Osteoblast (primary cell): ENCODE measurements at places on chromosomes 5 and 9. TPM values are rescaled to one million over a fixed set of nuclear protein-coding genes. Genes with fewer than 3 reads are reported as not detected.

DNA sequence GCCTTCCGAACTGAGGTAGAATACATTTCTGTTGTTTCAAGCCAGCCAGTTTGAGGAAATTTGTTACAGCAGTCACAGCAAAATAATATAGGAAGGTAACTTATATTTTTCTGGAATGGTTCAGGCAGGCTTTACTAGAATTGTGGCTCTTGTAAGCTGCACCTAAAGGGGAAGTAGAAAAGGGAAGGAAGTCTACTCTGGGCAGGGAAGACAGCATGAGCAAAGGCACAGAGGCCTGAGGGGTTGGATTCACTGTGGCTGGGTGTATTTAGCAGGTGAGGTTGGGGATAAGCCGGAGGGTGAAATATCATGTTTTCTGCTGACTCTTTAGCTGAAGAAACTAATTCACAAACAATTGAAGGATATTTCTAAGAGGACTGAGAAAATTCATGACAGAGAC lies 183.5 kb downstream of the GAS1 start:
- no peaks in the 10 kb centered on the region for H3K27me3 ChIP-seq
- H3K4me1 ChIP-seq, result peaks cover 5% of the 10 kb centered on the region
- no peaks in the 10 kb centered on the region for H3K36me3 ChIP-seq
- no peak overlapping the region for H3K27ac ChIP-seq
- no peak for DNase-seq
- no peak overlapping the region for H3K4me3 ChIP-seq

DNA sequence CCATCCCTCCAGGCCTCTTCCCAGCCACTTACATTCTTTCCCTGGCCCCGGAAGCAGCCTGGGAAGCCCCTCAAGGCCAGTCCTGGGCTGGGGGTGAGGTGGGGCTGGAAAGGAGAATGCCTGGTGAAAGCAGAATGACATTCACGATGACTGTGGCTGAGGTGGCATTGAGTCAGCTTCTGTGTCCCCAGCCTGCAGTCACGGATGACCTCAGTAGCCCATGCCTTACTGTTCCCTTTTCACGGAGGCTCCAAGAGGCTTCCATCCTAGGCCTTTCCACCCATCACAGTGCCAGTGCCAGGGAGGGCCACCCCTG lies 2.7 kb downstream of the PRDM12 start:
- no peak overlapping the region for H3K4me3 ChIP-seq
- H3K27me3 ChIP-seq, result peaks cover 62% of the 10 kb centered on the region
- peak; percentile 84 for DNase-seq

DNA sequence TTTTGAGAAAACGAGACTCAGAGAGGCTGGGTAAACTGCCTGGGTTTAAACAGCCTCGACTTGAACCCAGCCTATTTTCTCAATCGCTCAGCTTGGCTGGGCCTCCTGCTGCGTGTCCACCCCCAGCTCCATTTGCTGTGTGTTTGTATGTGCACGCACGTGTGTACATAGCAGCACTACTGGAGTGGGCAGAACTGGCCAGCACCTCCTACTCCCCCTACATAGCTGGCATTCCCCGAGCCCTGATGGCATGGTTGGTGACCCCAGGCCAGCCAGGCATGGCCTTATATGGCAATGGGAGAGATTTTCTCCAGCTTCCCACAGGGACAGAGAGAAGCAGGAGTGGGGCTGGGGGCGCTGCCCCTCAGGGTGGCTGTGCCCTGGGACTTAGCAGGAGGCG lies 4.1 kb downstream of the AIF1L start:
- DNase-seq, result peak; percentile 59
- peaks cover 29% of the 10 kb centered on the region for H3K27me3 ChIP-seq
- H3K4me3 ChIP-seq, result no peak overlapping the region
- H3K4me1 ChIP-seq, result no peaks in the 10 kb centered on the region
- H3K36me3 ChIP-seq, result no peaks in the 10 kb centered on the region
- H3K27ac ChIP-seq, result no peak overlapping the region

DNA sequence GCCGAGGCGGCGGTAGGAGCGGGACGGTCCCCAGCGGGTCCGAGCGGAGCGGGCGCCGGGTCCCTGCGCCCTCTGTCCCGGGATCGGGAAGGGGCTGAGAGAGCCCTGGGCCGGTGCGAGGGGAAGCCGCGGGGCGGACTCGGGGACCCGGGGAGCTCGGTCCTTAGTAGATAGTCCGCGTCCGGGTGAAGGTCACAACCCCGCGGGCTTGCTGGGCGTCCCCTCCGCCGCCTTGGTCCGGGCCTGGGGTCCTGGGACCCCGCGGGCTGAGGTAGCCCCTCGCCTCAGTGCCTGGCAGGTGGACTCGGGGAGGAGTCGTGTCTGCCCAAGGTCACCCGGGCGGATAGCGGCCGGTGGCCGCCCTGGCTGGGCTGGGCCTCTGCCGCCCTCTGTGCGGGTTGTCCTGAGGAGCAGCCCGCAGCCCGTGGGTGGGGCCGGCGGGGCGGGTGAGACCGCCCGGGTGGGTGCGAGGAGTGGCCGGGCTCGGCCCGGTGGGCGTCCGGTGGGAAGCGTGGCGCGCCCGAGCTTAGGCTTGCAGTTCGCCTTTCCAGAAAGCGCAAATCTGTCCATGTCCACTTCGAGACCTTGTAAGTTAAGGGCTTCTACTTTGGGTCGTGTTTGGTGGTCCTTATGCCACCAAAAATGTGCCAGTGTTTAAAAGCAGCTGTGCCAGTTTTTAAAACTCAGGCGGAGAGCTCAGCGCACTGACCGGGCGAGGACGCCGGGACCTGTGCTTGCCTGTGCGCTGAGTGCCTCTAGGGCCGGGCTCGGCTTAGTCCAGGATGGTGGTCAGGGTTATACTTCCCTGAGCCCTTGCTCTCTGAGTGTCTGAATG lies 554 bp downstream of the SDHA start:
- H3K27me3 ChIP-seq, result no peaks in the 10 kb centered on the region
- H3K27ac ChIP-seq, result peak overlapping the region; percentile 80
- peak overlapping the region; percentile 95 for H3K4me3 ChIP-seq
- DNase-seq, result no peak
- H3K4me1 ChIP-seq, result peaks cover 28% of the 10 kb centered on the region

DNA sequence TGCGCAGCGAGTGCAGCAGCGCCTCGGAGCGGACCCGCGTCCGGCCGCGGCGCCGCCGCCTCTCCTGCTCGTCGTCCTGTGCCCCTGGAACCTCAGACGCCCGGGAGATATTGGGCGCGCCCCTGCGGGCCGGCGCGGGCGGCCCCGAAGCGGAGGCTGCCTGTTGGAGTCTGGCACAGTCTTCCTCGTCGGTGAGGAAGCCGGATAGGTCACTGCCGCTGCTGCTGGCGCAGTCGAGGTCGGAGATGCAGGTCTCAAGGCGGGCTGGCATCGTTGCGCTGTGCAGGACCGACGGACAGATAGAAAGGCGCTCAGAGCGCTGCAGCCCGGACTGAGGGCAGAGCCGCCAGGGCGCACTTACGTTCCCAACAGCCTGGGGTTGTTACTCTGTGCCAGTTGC lies 344 bp downstream of the NEUROG1 start:
- H3K27me3 ChIP-seq, result peaks cover 87% of the 10 kb centered on the region
- no peak overlapping the region for H3K4me3 ChIP-seq
- no peak overlapping the region for H3K27ac ChIP-seq
- no peaks in the 10 kb centered on the region for H3K4me1 ChIP-seq
- no peaks in the 10 kb centered on the region for H3K36me3 ChIP-seq

- no peaks in the 10 kb centered on the region for H3K36me3 ChIP-seq
- H3K27me3 ChIP-seq, result no peaks in the 10 kb centered on the region
- no peaks in the 10 kb centered on the region for H3K4me1 ChIP-seq
- H3K4me3 ChIP-seq, result no peak overlapping the region
- DNase-seq, result no peak
Measured at GRCh38 chr5:4924577-4924976, 215.6 kb upstream of the ADAMTS16 start.

- DNase-seq, result no peak
- no peaks in the 10 kb centered on the region for H3K27me3 ChIP-seq
- H3K4me3 ChIP-seq, result no peak overlapping the region
- H3K36me3 ChIP-seq, result no peaks in the 10 kb centered on the region
- H3K27ac ChIP-seq, result no peak overlapping the region
Measured at GRCh38 chr9:83020864-83021263, 42.1 kb downstream of the RASEF start.

- H3K27me3 ChIP-seq, result no peaks in the 10 kb centered on the region
- no peak for DNase-seq
- no peaks in the 10 kb centered on the region for H3K36me3 ChIP-seq
- no peaks in the 10 kb centered on the region for H3K4me1 ChIP-seq
- no peak overlapping the region for H3K27ac ChIP-seq
Measured at GRCh38 chr5:124253203-124253810, 493.1 kb downstream of the ZNF608 start.

DNA sequence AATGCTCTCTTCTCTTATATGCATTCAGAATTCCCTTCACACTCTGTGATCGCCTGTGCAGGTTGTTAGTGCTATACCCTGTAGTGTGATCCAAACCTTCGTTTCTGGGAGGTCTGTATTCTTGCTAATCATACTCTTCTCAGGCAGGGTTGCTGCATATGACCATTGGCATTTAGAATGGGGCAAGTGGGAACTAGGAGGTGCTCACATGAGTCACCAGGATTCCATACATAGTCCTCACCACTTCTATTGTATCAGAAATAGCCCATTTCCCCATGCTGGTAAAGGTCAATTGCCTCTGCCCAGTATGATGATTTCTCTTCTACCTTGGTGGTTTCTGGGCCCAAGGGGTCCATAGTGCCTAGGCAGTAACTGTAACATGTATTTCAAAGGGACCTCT lies 443.5 kb upstream of the CDH6 start:
- H3K4me3 ChIP-seq, result no peak overlapping the region
- no peaks in the 10 kb centered on the region for H3K36me3 ChIP-seq
- DNase-seq, result no peak
- no peaks in the 10 kb centered on the region for H3K4me1 ChIP-seq
- H3K27ac ChIP-seq, result no peak overlapping the region

GRCh38 chr9:38160613-38161215 lies 91.7 kb upstream of the SHB start:
- no peaks in the 10 kb centered on the region for H3K36me3 ChIP-seq
- H3K4me1 ChIP-seq, result no peaks in the 10 kb centered on the region
- H3K27me3 ChIP-seq, result no peaks in the 10 kb centered on the region
- no peak overlapping the region for H3K27ac ChIP-seq

DNA sequence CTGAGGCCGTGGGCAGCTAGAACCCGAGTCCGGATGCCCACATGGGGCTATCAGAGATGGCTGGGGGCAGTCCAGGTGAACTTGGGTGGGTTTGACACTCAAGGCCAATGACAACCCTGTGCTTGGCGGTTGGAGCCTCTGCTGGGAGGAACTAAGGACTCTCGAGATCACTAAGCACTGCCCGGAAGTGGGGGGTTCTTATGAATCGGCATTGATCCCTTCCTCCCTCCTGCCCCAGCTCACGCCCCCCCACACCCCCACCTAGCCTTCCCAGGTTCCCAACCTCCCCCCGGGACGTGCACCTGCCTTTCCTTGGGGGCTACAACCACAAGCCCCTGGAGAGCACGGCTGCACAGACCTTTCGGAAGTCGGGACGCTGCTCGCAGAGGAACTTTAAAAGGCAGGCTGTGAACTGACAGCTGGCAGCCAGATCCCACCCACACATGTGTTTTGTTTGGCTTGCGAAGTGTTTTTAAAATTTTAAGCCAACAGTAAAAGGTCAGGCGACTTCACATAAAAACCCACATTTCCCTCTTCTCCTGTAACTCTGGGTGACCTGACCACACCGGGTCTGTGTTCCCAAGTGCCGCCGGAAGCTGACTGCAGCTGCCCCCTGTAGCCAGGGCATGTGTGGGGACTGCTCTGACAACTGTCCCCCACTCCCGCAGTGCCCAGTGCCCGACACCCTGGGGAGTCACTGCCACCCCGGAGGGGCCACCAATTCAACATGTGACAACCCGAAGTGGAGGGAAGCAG lies 5.1 kb upstream of the RALGDS start:
- peaks cover 15% of the 10 kb centered on the region for H3K27me3 ChIP-seq
- DNase-seq, result peak; percentile 99
- H3K4me3 ChIP-seq, result peak overlapping the region; percentile 62
- no peaks in the 10 kb centered on the region for H3K36me3 ChIP-seq
- H3K27ac ChIP-seq, result no peak overlapping the region
- H3K4me1 ChIP-seq, result peaks cover 27% of the 10 kb centered on the region

- no peak for DNase-seq
- no peak overlapping the region for H3K4me3 ChIP-seq
- no peaks in the 10 kb centered on the region for H3K27me3 ChIP-seq
- no peak overlapping the region for H3K27ac ChIP-seq
- no peaks in the 10 kb centered on the region for H3K4me1 ChIP-seq
Measured at GRCh38 chr9:15717290-15717967, 164.6 kb downstream of the CCDC171 start.

INSYN2B gene
- total RNA-seq, result 2.2 and 3.5 TPM in 2 replicates

DNA sequence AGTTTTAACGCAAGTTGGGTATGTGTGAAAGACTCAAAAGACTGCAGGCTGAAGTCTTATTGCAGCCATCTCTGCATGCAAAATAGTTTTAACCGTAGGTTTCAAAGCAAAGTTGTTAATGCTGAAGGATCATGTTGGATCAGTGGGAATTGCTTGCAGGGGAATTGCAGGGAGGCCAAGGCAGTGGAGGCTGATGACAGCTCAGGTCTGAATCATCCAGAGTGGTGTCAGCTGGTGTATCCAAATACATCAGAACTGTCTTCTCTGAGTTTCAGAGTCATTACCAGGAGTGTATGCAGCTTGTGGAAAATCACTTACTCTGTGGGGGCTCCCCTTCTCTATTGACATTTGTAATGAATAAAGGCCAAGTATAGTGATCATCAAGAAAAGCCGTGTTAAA lies 435.7 kb downstream of the SH3GL2 start:
- no peak overlapping the region for H3K4me3 ChIP-seq
- DNase-seq, result no peak
- H3K27me3 ChIP-seq, result peaks cover 3% of the 10 kb centered on the region
- H3K27ac ChIP-seq, result no peak overlapping the region
- H3K4me1 ChIP-seq, result no peaks in the 10 kb centered on the region
- H3K36me3 ChIP-seq, result no peaks in the 10 kb centered on the region

GRCh38 chr9:3498691-3499090 lies 27.1 kb downstream of the RFX3 start:
- no peaks in the 10 kb centered on the region for H3K36me3 ChIP-seq
- H3K27ac ChIP-seq, result peak overlapping the region; percentile 38
- no peak for DNase-seq
- H3K4me1 ChIP-seq, result peaks cover 19% of the 10 kb centered on the region
- H3K27me3 ChIP-seq, result no peaks in the 10 kb centered on the region

- no peak overlapping the region for H3K27ac ChIP-seq
- no peaks in the 10 kb centered on the region for H3K4me1 ChIP-seq
- DNase-seq, result no peak
- H3K4me3 ChIP-seq, result no peak overlapping the region
Measured at GRCh38 chr9:134253606-134254205, 72.5 kb upstream of the RXRA start.

PCDHGA2 gene
- total RNA-seq, result 2.7 and 2.9 TPM in 2 replicates

- peak overlapping the region; percentile 8 for H3K27ac ChIP-seq
- peak; percentile 98 for DNase-seq
- H3K36me3 ChIP-seq, result peaks cover 97% of the 10 kb centered on the region
- no peak overlapping the region for H3K4me3 ChIP-seq
- no peaks in the 10 kb centered on the region for H3K27me3 ChIP-seq
Measured at GRCh38 chr5:150129813-150130492, 25.7 kb downstream of the PDGFRB start.

MYO10 gene
- total RNA-seq, result 40.9 and 43.6 TPM in 2 replicates

- no peaks in the 10 kb centered on the region for H3K36me3 ChIP-seq
- no peak overlapping the region for H3K4me3 ChIP-seq
- H3K4me1 ChIP-seq, result no peaks in the 10 kb centered on the region
- H3K27me3 ChIP-seq, result peaks cover 7% of the 10 kb centered on the region
Measured at GRCh38 chr9:36499174-36499890, 73.4 kb upstream of the MELK start.

PCDHGC4 gene
- total RNA-seq, result 2.9 and 3.8 TPM in 2 replicates

CD274 gene
- total RNA-seq, result 0.72 and 1.5 TPM in 2 replicates

- no peak for DNase-seq
- H3K36me3 ChIP-seq, result no peaks in the 10 kb centered on the region
- H3K27me3 ChIP-seq, result no peaks in the 10 kb centered on the region
- no peak overlapping the region for H3K4me3 ChIP-seq
- no peak overlapping the region for H3K27ac ChIP-seq
- peaks cover 11% of the 10 kb centered on the region for H3K4me1 ChIP-seq
Measured at GRCh38 chr5:132687995-132688394, 14.2 kb downstream of the IL4 start.
